ENCODE measurements at places on chromosomes 7 and 10.

DNA sequence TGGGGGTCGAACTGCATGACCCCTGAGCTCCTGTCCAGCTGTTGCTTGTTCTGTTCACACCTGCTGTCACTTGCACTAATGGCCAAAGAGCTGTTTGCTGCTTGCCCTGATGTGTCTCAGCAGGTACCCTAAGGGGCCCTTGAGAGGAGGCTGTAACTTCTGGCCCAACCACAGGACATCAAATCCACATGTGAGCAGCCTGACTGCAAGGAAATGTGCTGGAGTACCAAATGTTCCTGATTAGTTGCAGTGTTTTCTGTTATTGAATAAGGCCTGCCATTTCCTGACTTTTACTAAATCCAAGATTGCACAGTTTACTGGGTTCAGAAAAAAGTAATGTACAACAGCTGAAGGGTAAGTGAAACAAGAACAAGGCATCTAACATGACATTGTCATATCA lies 91.7 kb upstream of the IL6 start:
- DNase-seq: no peak

GRCh38 chr7:150412518-150413488 lies 33.7 kb downstream of the ZNF775 start:
- no peak for DNase-seq

- DNase-seq: no peak
Observed at GRCh38 chr10:55043540-55043939, 242.5 kb upstream of the PCDH15 start.

DNA sequence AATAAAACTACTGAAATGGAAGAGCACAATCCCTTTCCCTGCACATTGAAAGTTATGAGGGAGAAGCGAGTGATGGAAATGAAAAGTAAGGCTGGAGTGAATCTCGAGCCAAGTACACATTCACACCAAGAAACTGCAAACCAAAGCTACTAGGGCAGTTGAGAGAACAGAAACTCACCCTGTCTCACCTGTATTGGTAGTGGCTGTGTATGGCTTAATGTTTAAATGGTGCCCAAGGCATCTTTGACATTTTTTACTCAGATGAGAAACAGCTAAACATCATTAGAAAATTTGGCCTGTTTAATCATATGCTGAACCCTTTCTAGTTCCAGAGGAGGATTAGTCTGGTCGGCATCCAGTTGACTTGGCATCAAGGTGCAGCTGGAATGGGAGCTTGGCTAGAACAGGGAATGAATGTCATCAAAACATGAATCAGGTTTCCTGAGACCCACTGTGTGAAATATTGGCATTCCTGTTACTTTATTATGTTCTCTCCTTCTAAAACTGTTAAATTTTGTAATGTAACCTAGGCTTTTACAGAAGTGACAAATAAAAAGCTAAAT lies 840.8 kb downstream of the GRM8 start:
- DNase-seq: no peak

GRCh38 chr7:151117565-151117964 lies 31.3 kb downstream of the AGAP3 start:
- DNase-seq: no peak

DNA sequence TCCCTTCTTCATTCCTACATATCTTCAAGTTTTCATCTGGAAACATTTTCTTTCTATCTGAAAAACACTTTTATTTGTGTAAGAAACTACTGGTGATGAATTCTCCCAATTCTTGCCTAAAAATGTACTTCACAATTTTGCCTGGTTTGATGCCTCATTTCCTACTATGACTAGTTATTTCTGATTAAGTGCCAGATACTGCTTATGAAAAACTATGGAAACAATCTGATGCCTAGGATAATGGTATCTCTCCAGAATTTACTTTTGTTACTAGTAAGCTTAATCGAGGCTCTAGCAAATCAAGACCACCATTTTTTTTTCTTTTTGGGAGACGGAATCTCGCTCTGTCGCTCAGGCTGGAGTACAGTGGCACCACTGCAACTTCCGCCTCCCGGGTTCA lies 31.3 kb downstream of the CACUL1 start:
- DNase-seq: no peak

DNA sequence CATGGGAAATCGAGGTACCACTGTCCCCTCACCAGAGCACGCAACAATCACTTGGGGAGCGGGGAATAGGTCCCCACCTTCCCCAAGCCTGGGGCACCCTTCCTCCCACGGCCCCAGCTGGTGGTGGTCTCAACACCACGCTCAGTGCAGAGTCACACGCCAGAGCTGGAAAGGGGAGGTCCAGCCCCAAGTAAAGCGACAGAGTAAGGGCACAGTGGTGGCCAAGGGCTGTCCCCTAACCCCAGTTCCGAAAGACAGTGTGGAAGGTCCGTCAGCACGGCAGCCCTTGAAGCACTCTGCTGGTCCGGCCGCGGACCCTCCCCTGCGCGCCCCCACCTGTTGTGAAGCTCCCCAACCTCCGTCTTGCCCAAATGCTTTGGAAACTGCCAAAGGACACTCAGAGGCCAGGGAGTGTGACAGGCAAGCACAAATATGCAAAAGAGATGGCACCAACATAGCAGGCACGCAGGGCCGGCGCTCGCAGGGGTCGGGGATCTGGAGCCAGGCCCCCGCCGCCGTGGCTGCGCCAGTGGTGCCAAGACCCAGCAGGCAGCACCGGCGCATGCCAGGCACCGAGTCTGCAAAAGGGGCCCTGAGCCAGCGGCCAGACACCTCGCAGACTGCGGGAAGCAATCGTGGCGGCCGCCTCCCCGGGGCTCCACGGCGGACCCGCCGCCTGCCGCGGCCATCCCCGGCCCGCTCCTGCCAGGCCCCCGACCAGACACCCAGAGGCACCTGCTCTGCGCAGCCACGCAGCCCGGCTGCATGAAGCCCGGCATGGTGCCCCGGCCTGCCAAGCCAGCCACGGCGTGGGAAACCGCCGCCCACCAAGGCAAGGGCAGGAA lies 51.6 kb upstream of the SRRM3 start:
- DNase-seq: no peak

DNA sequence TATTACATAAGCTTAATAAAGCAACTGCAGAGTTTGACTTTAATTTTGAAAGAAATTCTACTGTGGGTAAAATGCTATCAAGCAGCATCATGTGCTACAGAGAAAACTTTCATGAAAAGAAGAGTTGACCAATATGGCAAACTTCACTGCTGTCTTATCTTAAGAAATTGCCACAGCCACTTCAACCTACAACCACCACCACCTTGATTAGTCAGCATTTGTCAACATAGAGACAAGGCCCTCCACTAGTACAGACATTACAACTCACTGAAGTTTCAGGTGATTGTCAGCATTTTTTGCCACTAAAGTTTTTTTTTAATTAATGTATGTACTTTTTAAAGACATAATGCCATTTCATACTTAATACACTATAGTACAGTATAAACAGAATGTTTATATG lies 350.3 kb downstream of the HPSE2 start:
- DNase-seq: no peak

DNA sequence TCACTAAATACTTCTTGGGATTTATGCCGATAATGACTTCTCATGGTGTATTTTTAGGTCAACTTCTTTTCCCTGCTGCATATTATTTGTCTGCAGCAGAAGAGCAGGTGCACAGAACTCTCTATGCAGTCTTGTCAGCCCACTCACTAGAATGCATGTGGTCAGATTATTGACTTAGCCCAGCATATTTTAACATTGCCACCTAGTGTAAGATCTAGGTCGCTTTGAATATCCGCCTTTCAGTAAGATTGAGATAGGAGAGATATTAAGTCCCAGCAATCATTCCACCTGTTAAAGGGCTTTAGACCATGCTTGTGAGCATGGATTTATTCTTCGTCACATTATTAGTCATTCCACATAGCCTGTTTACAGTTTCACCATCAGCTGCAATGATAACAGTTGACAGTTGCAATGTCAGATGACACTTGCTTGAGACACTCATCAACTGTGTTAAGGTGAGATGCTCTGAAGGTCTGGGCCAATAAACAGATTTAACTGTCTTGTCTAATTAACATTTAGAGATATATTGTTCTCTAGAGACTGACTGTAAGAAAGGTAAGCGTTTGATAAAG lies 491.7 kb downstream of the ARL4A start:
- DNase-seq: no peak

- no peak for DNase-seq
Observed at GRCh38 chr10:126840576-126841135, 64.6 kb upstream of the DOCK1 start.

- no peak for DNase-seq
Observed at GRCh38 chr7:117284692-117285091, 38.2 kb downstream of the WNT2 start.

GRCh38 chr10:124654686-124655085 lies 89.5 kb downstream of the FAM53B start:
- peak; percentile 82 for DNase-seq

DNA sequence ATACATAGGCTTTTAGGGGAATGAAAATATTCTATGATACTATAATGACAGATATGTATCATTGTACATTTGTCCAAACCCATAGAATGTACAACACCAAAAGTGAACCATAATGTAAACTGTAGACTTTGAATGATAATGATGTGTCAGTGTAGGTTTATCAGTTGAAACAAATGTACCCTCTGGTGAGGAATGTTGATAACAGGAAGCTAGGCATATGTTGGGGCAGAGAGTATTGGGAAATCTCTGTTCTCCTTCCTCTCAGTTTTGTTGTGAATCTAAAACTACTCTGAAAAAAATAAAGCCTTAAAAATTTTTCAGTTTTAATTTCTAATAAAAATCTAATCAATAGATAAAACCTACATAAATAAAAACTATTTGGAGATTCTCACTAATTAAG lies 36.9 kb downstream of the C1GALT1 start:
- no peak for DNase-seq

DNA sequence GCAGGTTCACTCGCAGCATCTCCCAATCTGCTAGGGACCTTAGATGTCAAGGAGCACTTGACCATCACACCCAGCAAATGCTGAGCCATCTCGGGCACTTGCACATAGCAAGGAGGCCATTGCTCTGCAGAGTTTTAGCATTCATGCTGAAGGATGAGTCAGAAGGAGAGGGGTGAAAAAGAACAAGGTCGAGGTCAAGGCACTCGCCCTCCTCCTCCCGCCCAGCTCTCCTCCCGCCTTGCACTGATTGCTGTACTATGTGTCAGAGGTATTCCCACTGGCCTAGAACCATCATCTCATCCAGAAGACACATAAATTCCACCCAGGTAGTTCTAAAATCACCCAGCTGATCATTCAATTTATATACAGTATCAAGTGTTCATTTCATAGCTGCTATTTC lies 255.1 kb upstream of the SP4 start:
- no peak for DNase-seq

DNA sequence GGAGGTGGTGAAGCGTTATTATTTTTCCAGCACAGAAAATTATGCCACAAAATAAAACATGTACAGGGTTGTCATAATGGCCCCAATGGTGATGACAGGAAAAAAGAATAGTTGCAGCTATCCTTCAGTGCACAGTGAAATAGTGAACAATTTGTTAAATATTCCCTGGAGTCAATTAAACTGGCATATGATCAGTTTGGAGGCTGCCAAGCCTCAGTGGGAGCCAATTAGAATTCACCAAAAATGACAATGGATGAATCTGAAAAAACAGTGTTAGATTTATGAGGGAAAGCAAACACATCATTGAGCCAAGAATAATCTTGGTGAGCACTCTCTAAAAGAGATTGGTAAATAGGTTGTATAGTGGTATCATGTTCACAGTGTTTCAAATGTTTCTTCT lies 146.3 kb downstream of the OTUD1 start:
- DNase-seq: no peak

DNA sequence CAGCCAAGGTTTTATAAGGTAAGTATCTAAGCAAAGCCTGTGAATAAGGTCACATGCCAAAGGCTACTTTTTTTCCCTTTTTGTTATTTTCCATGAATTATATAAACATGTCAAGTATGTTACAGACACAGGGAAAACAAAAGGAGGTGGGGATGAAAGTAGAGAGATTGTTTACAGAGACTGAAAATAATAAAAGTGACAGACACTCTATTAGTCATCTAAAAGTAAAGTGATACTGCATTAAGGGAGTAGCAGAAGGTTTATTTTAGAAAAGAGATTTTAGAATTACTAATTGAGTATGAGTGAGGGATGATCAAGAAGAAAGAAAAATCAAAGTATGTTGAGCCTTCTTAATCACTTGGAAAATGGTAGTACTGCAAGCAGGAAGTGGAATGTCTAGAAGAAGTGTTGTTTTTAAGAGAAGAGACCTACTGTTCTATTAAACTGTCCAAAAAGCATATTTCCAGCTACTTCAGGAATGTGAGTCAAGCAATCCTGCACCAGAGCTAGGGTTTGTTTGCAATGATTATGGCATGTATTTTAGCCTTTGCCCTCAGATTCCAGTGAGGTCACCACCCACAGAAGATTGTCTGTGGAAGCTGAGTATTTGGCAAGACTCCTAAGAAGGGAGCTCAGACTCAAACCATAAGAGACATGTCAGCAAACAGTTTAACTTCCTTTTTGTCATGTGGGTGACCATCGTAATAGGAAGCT lies 177.9 kb upstream of the PLXDC2 start:
- no peak for DNase-seq

DNA sequence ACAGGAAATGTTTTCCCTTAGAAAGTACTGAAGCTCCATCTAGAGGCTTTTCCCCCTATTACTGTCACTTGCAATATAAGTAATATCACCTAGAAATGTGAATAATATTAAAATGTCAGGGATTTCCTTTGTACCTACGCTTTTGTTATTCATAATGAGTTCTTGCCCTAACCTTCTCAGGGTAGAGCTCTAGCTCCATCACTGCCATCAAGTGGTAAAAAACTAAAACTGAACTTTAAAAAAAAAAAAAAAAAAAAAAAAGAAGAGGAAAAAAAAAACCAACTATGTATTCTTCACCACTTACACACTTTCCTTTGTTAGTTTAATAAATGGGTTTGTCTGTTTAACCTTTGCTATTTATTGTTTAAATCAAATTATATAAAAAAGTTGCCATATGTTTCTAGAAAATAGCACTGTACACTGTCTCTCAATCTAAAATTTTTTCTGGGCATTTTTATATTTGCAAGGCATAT lies 49.9 kb downstream of the DNAJC1 start:
- no peak for DNase-seq

GRCh38 chr10:31033147-31033546 lies 1.5 kb upstream of the ZNF438 start:
- no peak for DNase-seq

GRCh38 chr7:2004841-2005725 lies 227.7 kb downstream of the MAD1L1 start:
- peak; percentile 68 for DNase-seq

DNA sequence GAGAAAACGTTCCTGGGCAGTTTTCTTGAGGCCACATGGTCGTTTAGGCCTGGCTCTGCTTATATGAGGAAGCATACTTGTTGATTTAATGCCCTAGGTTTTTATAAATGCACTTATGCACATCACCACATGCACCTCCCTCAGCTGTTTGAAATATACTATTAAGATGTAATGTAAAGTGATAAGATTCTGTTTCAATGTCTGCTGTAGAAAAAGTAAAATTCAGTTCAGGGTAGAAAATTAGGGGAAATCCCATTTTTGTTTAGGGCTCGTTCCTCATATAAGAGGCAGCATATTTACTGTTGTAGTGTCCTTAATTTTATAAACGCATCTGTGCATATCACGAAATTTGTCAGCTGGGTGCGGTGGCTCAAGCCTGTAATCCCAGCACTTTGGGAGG lies 7.8 kb upstream of the CAMK1D start:
- DNase-seq: no peak

Data from spleen (tissue), 13 donors.